Stimulated activated CD4-positive, alpha-beta T cell treated with anti-CD3 and anti-CD28 coated beads, Interleukin-15, amount 100 ng/mL, for 1 hour (primary cell): ENCODE measurements at places on chromosomes 4 and X.

DNA sequence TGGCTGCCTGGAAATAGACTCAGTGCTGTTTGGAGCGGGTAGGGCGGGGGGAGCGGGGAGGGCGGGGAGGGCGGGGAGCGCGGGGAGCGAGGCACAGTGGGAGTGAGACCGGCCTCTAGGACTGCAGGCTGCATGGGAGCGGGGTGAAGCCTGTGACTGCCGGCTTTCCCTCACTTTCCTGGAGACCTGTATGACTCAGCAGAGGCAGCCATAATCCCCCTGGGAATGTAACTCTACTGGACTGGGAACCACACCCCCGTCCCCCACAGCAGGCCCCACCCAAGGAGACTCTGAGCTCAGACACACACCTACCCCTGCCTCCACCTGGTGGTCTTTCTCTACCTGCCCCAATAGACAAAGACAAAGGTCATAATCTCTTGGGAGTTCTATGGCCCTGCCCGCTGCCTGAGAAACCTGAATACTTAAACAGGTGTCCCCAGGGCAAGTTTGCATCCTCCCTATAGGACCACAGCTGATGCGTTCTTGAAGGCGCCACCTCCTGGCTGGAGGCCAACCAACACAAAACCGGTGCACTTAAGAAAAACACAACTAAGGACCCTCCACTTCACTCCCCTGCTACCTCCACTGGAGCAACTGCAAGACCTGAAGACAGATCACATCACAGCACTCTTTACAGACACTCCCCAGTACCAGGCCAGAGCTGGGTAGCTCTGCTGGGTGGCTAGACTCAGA is 18.0 kb downstream of the HDAC8 start:
- no peak for DNase-seq

DNA sequence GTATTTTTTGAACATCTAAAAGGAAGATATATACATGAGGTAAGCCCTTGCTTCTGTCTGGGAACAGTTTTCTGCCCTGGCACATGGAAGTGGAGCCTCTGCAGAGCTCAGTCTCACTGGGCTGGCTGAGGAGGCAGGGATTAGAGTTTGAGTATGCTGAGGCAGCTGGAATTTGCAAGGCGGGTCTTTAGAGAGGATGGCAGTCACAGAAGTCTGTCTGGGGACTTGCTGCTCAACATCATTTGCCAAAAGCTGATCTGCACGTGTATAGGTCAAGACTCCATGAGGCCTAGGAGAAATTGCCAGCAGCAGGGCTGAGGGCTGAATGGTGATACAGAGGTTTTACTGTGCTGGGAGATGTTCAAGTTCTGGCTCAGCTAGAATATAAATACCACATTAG is 163.6 kb upstream of the ANK2 start:
- DNase-seq, result no peak

DNA sequence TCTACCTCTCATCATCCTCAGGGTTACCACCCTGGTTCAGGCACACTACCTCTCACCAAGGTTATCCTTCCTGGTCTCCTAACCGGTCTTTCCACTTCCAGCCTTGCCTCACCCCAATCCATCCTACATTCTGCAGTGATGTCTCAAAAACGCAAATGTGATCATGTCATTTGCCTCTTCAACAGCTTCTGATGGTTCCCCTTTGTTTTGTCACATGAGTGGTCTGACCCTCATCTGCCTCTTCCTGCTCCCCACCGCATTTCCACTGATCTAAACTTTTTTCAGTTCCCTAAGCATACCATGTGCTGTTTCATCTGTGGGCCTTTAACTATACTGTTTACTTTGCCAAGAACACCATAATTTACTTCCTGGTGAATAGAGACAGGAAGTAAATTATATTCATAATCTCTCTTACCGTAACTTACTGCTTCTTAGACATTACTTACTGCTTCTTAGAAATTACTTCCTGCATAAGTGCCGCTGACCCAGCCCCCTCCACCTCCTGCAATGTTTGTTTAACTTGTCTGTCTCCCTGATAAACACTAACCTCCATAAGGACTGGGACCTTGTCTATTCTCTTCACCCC is 27.1 kb upstream of the NSUN7 start:
- DNase-seq, result no peak

- no peak for DNase-seq
Observed at GRCh38 chr4:152981278-152981677, 45.2 kb downstream of the FHDC1 start.

GRCh38 chrX:95893636-95894035 is 791.0 kb upstream of the DIAPH2 start:
- DNase-seq, result no peak

- no peak for DNase-seq
Observed at GRCh38 chrX:137032841-137033773, 688 bp downstream of the GPR101 start.

DNA sequence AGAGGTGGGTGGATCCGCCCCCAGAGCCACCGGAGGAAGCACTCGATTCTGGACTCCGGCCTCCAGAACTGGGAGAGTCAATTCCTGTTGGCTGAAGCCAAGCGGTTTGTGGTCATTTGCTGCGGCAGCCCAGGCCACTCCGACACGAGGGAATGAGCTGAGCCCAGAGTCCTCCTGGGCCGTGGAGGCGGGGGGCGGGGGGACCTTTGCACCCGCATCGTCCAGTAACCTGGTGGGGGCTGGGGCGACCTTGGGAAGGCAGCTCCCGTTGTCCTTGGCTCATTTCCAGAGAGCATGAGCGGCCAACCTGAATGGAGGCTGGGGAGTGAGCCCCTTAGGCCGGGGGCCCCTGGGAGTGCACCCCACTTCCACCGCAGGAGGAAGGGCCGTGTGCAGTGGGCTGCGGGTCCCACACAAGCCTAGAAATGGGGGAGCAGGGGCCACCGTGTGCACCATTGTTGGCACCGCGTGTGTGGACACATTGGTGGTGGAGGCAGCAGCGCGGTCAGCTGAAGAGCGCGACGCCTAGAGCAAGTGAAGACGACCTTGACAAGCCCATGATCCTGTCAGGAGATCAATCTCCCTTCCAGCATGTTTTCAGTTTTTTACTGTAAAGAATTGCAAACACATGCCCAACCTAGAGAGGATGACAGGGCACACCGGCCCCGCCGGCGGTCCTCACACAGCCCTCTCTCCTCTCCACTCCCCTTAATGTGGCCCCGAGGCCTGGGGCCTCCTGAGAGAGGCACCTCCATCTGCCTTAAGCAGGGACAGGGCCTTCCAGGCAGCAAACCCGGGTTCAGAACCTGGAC is 19.9 kb upstream of the DUSP9 start:
- DNase-seq, result no peak

- DNase-seq, result no peak
Observed at GRCh38 chrX:3639236-3639635, 74.2 kb downstream of the PRKX start.

- no peak for DNase-seq
Observed at GRCh38 chr4:188030401-188030800, 34.8 kb downstream of the ZFP42 start.
